ENCODE measurements at places on chromosomes 7 and 10.

DNA sequence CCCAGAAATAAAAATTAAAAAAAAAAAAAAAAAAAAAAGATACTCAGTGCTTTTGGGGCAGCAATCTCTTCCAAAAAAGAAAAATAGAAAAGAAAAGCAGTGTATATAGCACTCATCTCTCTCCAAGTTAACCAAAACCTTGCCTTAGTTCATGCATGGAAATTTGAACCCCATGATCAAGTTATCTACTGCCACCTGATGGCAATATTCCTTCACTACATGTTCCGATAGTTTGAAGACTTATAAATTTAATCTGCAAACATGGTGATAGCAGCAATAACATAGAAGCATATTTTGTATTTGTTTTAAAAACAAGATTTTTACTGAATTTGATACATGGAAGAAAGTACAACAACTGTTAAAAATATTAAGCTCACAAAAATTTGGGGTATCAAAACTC is 48.6 kb upstream of the SLIT1 start:
- DNase-seq, result no peak

DNA sequence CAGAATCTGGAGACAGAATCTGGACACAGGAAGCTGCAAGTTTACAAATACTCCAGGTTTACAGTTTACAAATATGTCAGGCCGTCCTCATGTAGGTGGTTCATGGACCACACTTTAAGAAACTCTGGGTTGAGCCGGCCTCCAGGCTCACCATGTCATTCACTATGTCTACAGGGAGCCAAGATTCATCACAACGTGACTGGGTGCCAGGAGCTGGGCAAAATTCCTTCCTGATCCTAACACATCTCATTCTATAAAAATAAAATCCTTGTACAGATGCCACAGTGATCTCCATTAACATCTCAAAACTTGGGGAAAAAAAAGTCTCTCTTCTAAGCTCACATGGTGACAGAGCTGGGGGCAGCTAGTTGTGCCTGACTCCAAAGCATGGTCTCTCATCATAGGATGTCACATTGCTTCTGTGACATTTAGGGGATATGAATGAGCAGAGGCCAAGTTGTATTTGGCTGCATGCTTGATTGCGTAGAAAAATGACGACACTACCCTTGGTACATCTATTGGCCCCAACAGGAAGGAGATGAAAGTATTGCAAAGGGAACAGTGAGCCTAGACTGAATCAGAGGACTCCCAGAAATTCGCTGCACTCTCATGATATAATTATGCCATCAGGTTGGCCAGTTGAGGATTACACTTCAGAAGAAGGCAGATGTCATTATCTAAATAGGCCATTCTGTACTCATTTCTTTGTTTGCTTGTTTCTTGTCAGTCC is 35.9 kb downstream of the MTURN start:
- no peak for DNase-seq

- DNase-seq, result no peak
These were observed 109.5 kb downstream of the ADCY1 start for GRCh38 chr7:45683556-45684148.

DNA sequence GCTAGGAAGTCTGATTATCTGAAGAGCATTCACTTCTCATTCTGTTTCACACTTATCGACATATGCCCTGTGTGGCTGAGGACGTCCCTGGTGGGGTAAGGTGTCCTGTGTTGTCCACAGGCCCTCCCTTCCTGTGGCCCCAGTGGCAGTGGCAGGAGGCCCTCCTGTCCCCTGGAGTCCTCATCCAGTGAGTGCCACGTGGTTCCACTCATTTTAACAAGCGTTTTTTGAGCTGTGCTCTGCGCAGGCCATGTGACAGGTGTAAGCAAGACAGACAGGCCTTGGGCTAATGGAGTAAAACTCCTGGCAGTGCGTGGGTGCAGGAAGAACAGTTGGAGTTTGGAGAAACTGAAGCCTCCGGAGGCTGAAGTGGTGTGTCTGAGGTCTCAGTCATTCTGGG is 39.3 kb upstream of the PPIF start:
- no peak for DNase-seq

DNA sequence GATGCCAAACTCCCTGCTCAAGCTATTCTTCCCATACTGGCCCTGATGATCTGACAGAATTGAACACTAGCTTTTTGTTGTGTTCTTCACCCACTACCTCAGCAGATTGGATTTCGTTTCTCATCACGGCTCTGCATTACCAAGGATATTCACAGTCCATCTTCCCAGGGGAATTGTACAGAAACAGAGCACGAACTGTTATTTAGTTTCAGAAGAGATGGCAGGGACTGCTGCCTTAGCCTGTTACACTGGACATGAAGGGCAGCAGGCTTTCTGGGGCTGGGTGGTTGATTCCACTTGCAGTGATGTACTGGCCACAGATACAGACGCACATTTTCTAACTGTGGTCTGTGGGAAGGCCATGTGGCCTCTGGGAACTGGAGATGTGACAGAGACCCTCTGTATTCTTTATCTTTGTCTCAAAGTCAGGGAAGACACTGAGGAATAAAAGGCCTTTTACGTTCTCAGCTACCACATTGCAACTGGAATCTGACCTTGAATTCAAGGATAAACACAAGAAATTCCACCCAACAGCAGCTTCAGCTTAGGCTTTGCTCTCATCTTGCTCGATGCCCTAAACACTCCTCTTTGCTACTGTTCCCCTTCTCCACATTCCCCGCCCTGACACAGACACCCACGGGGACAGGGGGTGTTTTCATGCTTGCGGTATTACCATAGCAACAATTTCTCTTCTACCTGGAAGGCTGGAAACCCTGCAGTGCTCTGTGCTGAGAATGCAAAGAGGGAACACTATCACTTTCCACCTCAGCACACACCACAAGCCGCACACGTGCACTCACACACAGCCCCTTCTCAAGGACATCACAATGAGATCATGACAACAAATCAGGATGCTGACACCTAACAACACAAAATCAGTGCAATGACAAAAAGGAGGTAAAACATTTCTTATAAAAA is 81.7 kb downstream of the RNF216 start:
- peak; percentile 47 for DNase-seq

GRCh38 chr10:70368774-70369482 is 13.5 kb downstream of the LRRC20 start:
- no peak for DNase-seq

DNA sequence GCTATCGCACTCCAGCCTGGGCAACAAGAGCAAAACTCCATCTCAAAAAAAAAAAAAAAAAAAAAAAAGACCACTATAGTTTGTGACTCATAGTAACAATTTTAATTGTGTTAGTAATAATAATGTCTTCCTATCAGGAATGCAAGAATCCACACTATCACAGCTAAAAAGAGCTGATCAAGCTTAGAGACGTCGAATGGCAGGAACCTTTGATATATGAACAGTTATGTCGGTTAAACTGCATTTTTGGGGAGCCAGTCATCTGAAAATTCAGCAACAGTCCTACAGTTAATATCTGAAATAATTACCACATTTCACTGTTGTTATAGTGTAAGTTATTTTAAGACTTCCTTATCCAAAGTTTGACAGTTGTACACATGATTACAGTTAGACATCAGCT is 8.8 kb downstream of the PHYH start:
- no peak for DNase-seq

- DNase-seq, result no peak
These were observed 27.6 kb upstream of the SFMBT2 start for GRCh38 chr10:7438196-7438986.

DNA sequence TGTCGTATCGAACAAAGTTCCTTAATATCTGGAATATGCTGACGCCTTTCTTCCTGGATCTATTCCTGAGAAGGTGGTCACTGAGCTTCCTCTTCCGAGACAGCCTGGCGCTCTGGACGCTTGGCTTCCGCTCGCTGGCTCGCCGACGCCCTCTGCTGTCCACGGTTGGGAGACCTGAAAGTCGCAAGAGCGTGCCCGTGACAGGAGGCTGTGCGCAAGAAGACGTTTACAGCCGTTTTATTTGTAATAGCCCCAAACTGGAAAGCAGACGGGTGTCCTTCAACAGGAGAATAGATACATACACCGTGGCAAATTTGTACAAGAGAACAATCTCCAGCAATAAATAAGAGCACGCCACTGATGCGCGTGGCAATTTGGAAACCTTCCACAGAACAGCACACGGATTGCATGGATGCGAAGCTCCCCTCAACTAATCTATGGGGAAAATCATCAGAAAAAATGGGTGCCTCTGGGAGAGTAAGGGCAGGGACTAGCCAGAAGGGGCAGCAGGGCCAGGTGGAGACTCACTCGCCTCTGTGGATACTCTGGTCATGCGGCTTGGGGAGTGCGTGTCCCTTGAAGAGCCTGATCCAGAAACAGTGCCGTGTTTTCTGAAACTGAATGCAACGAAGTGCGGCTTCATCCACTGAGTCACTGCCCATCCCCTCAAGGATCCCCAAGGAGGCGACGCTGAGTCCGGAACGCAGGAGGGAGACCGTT is 41.5 kb upstream of the BNIP3 start:
- peak; percentile 66 for DNase-seq

GRCh38 chr10:50641626-50642025 is 17.9 kb upstream of the SGMS1 start:
- DNase-seq, result no peak

DNA sequence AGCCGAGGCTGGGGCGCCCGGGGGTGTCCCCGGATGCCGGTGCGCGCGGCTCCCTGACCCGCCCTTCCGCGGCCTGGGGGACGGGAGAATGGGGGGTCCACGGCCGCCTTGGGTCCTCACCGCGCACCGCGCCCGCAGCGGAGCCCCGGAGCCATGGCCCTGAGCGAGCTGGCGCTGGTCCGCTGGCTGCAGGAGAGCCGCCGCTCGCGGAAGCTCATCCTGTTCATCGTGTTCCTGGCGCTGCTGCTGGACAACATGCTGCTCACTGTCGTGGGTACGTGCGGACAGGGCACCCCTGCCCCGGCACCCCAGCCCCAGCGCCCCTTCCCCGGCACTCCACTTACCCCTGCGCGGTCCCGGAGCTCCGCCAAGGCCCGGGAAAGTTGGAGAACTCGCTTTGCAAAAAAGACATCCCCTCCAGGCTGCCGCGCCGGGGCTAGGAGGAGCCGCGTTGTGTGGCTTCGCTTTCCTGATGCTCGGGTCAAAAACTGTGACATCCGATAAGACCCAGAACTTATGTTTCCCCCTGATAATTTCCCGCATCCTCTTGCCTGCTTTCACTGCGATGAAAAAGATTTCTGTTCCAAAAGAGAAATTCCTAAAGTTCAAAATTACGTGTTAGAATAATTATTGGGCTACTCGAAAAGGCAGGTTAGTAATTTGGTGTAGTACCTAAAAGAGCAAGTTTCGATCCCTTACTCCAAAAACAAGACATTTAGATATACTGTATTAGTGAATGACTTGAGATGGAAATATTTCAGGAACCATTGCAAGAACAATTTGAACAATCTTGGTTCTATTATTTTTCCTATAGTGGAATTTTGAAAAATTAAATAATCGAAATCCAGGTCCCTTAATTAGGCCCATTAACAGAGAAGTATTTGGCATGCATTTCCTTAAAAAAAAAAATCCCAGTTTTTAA is 888 bp downstream of the SLC18A2 start:
- no peak for DNase-seq

- no peak for DNase-seq
These were observed 51.2 kb downstream of the NPTX2 start for GRCh38 chr7:98668255-98668654.

DNA sequence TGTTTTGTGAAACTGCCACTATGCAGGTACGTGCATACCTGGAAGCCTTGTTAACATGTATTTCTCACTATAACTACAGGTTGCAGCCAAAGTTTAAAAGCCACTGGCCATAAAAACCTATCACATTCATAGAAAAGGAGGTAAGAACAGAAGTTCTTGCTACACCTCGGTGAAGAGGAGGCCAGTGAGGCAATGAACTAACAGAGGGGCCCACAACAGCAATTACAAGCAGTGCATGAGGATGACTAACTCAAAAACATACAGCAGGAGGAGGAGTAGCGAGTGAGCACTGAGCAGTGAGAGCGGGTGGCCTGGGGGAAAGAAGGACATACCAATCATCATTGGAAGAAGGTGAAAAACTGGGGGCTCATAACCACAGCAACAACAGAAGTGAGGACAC is 51.6 kb downstream of the NUDCD3 start:
- no peak for DNase-seq

DNA sequence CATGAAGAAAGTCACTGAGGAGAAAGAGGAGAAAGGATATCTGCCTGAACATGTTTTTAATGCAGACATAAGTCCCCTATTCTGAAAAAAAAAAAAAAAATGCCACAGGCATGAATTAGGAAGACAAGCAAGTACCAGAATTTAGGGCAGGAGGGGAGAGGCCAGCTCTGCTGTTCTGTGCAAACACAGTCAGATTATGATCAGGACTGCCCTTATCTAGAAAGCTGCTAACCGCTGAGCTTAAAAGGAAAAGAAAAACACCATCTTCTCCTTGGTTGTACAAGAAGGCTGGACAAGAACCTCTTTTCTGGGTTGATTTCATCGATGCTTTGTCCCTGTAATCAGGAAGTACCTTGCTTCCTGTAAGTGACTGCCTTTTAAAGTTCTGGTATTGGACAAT is 15.3 kb upstream of the PWWP2B start:
- no peak for DNase-seq

DNA sequence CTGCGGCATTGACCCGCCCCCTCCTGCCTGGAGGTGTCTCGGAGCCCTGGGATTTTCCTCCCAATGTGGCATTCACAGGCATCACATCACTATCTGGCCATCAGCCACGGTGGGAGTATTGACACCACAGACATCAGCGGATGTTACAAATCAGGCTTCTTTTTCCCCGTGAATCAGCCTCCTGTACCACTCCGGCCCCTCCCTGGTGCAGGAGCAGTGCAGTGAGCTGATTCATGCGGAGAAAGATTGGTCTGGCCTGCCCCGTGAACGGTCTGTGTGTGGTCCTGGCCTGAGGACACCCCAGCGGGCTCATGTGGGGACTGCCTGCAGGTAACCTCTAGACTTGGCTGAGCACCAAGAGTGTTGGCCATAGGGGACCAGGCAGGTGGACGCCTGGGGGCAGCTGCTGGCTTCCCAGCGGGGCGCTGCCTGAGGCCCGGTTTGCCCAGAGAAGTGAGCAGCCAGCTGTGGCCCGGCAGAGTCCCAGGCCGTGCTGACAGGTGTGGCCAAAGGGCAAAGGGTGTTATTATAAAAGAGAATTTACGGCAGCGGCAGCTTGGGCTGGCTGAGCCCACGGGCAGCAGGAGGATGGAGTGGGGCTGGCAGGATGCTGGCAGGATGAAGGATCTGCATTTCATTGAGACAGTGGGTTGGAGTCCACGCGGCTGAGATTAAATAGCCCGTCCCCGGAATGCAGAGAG is 32.1 kb upstream of the GNA12 start:
- DNase-seq, result no peak
